Activated T-cell treated with anti-CD3 and anti-CD28 coated beads, Interleukin-2, amount 50 U/mL, for 1 hour (primary cell): ENCODE measurements at places on chromosomes 7 and 10.
A peak's percentile ranks its signal among the peaks of the same experiment; 100 is the strongest.

DNA sequence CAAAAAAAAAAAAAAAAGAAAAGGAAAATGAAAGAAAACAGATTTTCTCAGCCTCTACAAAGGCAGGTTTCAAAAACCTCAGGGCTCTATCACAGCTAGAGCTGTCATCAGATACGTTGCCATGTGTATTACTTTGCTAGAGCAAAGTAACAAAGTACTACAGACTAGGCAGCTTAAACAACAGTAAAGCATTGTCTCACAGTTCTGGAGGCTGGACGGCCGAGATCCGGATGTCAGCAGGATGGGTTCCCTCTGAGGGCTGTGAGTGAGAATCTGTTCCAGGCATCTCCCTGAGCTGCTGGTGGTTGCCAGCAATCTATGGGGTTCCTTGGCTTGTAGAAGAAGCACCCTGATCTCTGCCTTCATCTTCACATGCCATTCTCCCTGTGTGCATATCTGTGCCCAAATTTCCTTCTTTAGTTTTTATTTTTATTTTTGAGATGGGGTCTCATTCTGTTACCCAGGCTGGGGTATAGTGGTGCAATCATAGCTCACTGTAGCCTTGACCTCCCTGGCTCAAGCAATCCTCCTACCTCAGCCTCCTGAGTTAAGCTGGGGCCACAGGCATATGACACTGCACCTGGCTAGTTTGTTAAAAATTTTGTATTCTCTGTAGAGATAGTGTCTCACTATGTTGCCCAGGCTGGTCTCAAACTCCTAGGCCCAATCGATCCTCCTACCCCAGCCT is 48.9 kb upstream of the KDM7A start:
- peak; percentile 22 for DNase-seq

DNA sequence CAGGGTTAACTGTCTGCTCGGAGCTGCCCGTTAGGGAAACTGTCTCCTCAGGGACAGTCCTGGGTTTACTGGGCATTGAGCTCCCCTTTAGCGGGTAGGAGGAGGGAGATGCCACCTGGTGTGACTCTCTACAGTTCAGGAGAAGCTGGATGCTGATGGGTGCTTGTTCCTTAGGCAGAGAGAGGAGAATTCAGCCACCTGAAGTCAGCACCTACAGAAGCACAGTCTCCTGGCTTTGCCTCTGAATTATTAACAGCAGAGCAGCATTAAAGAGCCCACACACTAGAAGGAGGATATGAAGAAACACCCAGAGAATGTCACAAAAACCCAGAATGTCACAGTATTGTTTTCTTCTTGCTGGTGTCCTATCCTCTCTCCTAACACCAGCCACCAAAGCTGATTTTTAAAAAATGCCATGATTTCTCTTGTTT is 696 bp downstream of the GIMAP4 start:
- peak; percentile 41 for DNase-seq

- no peak for DNase-seq
These were observed 187.8 kb downstream of the PARD3 start for GRCh38 chr10:34627331-34627730.

DNA sequence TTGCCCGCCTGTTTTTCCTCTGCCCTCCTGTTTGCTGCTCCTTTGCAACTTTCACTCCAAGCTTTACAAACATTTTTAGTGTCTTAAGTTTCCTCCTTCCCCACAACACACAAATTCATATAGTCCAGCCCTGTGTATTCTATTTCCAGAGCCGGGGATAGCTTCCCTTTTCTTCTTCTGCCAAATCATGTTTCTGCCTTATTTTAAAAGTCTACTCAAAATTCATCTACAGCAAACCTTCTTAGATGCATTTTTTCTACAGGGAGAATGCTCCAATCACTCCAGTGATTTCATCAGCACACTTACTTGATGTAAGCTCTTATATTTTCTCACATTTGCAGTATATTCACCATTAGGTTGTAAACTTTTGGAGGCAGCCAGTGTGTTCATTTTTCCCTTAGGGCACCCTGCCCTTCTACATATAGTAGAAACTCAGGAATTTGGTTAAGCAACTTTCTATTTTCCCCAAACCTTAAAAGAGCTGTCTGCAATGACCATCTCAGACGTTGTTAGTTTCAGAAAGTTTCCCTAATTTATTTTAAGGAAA is 12.4 kb upstream of the ACTA2 start:
- DNase-seq = no peak

- DNase-seq = no peak
These were observed 370.2 kb downstream of the PHF14 start for GRCh38 chr7:11343818-11344413.

DNA sequence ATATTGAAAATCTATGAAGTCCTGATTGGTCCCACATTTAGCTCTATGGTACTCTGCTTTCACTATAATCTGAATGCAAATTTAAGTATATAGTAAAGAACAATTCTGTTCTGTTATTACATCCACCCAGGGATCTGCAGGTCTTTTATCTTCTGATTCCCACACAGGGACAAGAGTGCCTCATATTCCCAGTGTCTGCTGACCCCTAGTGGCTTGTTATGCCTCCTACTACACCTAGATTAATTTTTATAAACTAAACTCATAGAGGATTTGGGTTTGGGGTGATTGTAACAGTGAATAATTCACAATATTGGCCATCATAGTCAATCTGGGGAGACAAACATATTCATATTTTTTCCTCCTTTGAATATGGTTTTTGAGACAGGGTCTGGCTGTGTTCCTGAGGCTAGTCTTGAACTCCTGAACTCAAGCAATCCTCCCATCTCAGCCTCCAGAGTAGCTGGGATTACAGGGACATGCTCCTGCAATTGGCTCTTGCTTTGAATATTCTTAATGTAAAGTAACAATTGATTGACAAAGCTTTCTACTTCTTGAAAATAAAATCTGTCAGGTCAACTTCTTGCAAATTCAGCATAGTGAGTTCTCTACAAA is 282.1 kb downstream of the KCND2 start:
- no peak for DNase-seq
